NCI-H1436 (cell line): ENCODE measurements at places on chromosomes 5 and 9.
A peak's percentile ranks its signal among the peaks of the same experiment; 100 is the strongest.

- no peak for DNase-seq
These were observed 17.7 kb downstream of the MARVELD2 start for GRCh38 chr5:69432412-69433206.

- no peak for DNase-seq
These were observed 2.1 kb upstream of the MARCHF6 start for GRCh38 chr5:10351199-10351905.

DNA sequence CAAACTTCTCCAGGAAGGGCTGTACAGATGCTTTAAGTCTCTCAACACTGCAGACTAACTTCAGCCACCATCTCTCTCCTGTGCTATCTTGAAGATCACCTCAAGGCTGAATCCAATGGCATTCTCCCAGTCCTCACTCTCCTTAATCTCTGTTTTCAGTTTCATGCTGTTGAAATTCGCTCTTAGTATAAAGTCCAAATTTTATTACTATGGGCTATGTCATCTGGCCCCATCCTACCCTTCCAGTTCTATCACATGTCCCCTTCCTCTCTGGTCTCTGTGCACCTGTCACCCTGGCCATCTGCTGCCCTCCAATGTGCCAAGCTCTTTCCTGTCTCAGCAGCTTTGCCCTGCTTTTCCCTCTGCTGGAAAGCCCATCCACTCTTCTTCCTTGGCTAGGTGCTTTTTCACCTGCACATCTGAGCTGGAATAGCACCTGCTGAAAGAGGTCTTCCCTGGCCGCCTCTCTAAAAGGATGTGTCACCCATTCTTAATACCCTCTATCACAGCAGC is 284.7 kb upstream of the MAP3K1 start:
- no peak for DNase-seq

GRCh38 chr5:14206028-14206725 is 63.0 kb downstream of the TRIO start:
- no peak for DNase-seq

- DNase-seq = no peak
These were observed 640.7 kb upstream of the ST8SIA4 start for GRCh38 chr5:101543780-101544179.

- no peak for DNase-seq
These were observed 12.0 kb upstream of the RARS1 start for GRCh38 chr5:168474319-168474718.

DNA sequence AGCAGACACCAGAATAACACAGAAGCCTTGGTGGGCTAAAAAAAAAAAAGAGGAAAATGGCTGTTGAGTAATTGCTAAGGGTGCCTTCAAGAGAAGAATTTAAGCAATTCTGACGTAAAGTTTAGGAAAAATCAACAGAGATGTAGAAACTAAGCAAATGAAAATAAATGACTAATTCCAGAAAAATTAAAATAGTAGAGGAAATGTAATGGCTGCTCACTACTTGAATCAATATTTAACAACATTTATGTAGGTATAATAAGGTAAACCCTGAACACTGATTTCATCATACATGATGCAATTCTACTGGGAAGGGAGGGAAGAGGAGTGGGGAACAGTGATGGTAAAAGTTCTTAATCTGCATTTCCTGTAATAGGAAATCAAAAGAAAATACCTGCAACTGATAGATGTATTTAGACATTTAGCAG is 41.4 kb downstream of the PUM3 start:
- no peak for DNase-seq

- no peak for DNase-seq
These were observed 282.4 kb downstream of the ARHGEF28 start for GRCh38 chr5:73908395-73908794.

GRCh38 chr5:175853573-175854230 is 17.7 kb upstream of the CPLX2 start:
- no peak for DNase-seq

GRCh38 chr5:146221234-146221633 is 17.8 kb downstream of the RBM27 start:
- no peak for DNase-seq

DNA sequence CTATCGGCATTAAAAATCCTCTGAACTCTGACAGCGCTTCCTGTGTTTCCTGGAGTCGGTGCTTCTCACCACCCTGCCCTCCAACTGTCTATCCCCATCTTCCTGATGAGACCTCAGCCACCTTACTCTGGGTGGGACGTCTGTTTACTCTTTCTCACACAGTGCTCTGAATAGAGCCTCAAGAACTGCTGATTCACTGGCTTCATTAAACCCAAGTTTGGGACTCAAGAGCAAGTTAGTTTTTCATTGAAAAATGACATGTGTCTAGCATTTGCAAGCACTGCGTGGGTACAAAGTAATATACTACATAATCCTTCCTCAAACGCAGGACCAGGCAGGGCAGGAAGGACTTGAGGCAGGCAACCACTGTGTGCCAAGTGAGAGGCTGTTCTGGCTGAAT is 49.5 kb downstream of the DAP start:
- DNase-seq = no peak

GRCh38 chr5:143405063-143405848 is 1.8 kb upstream of the NR3C1 start:
- DNase-seq = peak; percentile 76

- DNase-seq = no peak
These were observed 25.8 kb downstream of the KLHL3 start for GRCh38 chr5:137710086-137710485.

- DNase-seq = peak; percentile 35
These were observed 11.4 kb upstream of the DAB2IP start for GRCh38 chr9:121640076-121640475.

DNA sequence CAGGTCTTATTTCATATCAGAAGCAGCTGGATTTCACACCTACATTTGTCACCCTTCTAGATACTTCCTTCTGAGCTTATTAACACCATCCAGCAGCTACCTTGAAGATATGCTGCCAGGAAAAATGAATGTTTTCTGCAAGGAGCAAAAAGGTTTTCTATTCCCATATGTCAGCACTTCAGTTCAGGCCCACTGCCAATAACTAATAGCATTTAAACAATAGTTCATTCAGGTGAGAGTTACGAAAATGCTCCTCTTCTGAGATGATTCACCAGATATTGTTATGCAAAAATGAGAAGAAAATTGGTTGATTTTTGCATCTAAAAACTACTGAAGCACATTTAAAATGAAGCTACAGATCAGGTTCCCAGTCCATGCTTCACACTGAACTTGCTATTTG is 56.4 kb upstream of the ISL1 start:
- peak; percentile 48 for DNase-seq

- DNase-seq = no peak
These were observed 212.9 kb downstream of the ARRDC3 start for GRCh38 chr5:91170266-91170665.

- no peak for DNase-seq
These were observed 127.7 kb upstream of the BASP1 start for GRCh38 chr5:17089690-17090089.

DNA sequence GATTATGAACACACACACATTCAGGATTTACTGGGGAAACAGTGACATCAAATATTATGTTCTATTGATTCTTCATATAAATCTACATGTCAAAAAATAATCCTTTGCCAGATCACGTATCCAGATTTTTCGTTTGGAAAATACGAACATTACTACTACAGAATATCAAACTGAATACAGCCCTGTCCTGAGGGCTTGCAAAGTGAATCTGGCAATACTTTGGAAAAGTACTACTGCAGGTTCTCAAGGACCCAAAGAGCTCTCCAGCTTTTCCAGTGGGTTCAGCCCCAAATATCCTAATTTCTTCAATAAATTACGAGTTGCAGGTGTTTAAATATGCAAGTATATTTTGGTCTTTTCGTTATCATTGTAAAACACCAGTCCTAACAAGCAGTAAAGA is 411 bp upstream of the NDUFS4 start:
- no peak for DNase-seq

GRCh38 chr9:104090578-104090977 is 3.5 kb upstream of the SMC2 start:
- no peak for DNase-seq

- DNase-seq = no peak
These were observed at the start of gene SLC35D2 for GRCh38 chr9:96383165-96383942. SLC35D2 (minus strand) TSS chr9:96383711; CDS start chr9:96383634, 77 bp downstream.

DNA sequence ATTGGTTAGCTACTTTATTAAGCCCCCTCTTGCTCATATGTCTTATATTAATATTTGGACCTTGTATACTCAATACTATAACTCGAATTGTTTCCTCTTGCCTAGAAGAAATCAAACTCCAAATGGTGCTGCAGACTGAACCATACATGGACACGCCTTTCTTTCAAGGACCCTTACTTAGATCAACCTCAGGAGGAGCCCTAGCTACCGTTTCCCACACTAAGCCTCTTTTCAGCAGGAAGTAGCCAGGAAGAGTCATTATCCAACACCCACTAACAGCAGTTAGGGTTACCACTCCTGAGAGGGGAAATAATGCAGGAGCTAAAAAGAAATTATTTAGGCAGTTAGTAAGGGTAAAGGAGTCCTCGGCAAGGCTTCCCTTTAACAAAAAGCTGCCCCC is 243.8 kb upstream of the PUM3 start:
- no peak for DNase-seq

GRCh38 chr9:34386656-34387055 is 10.0 kb upstream of the MYORG start:
- no peak for DNase-seq

GRCh38 chr9:115230924-115231515 is 113.1 kb upstream of the TNC start:
- DNase-seq = no peak

GRCh38 chr9:94639061-94639998 is at the start of gene FBP1:
FBP1 (minus strand) TSS chr9:94639518; CDS start chr9:94639310, 208 bp downstream.
- no peak for DNase-seq

- DNase-seq = no peak
These were observed 40.8 kb upstream of the SMU1 start for GRCh38 chr9:33117306-33117705.

DNA sequence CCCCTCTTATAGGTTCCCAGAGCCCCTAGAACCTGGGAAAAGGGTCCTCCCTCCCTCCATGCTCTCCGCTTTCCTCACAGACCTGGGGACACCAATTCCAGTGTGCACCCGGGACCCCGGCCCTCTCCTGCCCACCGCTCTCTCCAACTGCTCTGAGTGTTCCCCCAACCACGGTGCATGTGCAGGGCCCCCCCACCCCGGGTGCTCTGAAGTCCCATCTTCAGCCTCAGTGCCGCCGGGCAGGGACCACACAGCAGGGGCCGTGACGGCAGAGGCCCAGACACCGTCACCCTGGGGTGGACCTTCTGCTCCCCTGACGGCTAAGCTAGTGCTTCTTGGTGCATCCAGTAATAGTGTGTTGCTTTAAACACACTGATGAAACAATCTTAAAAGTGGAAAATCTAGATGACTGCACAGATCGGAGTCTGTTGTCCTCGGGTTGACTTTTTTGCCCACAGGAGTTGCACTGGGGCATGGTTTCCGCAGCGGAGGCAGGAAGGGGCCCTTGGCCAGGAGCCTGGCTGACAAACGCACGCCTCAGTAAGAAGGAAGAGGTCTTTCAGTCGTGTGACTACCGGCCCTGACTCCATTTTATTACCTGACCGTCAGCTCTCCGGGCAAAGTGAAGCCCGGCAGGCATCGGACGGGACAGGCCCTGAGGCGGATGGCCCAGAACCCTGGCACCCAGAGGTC is 36.2 kb upstream of the SLC6A3 start:
- no peak for DNase-seq

- no peak for DNase-seq
These were observed 57.7 kb upstream of the MEF2C start for GRCh38 chr5:88940713-88941112.

DNA sequence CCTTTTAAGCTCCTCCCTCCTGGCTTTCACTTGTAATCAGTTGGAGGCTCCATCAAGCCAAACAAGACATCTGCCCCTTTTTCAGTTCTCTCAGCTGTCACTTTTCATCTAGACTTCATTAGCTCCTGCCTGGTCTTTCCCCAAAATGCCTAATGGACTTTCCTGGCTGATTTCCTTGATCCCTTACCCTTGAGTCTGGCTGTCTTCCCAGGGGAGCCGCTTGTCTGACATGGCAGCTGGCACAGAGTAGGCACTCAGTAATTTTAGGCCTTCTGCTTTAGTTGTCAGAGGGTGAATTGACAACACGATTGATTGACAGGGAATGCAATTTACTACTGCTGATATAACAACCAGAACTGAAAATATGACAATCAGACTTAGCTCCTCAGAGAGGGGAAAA is 2.1 kb downstream of the C9orf153 start:
- DNase-seq = no peak

- DNase-seq = no peak
These were observed 63.5 kb downstream of the C9orf50 start for GRCh38 chr9:129557192-129558036.

GRCh38 chr5:25301836-25302235 is 657.1 kb upstream of the CDH10 start:
- no peak for DNase-seq

GRCh38 chr5:165786073-165786472 is 2280.7 kb downstream of the MAT2B start:
- DNase-seq = no peak

DNA sequence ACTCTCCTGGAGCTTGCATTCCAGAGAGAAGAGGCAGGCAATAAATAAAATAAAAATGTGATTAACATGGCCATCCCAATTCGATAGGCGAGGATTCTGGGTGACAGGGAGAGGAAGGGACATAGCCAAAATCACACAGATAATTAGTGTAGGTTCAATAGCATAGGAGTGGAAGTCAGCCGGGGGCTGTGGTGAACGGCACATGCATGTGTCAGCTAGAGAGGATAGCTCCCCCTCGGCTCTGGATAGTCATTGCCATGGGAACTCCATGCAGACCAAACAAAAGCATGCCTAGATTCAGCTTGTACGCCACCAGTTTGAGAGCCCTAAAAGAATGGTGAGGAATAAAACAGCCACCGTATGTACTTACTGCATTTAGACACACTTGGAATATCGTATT is 223.5 kb downstream of the GRIA1 start:
- DNase-seq = no peak

- DNase-seq = no peak
These were observed 9.3 kb upstream of the RBM22 start for GRCh38 chr5:150710165-150710564.

DNA sequence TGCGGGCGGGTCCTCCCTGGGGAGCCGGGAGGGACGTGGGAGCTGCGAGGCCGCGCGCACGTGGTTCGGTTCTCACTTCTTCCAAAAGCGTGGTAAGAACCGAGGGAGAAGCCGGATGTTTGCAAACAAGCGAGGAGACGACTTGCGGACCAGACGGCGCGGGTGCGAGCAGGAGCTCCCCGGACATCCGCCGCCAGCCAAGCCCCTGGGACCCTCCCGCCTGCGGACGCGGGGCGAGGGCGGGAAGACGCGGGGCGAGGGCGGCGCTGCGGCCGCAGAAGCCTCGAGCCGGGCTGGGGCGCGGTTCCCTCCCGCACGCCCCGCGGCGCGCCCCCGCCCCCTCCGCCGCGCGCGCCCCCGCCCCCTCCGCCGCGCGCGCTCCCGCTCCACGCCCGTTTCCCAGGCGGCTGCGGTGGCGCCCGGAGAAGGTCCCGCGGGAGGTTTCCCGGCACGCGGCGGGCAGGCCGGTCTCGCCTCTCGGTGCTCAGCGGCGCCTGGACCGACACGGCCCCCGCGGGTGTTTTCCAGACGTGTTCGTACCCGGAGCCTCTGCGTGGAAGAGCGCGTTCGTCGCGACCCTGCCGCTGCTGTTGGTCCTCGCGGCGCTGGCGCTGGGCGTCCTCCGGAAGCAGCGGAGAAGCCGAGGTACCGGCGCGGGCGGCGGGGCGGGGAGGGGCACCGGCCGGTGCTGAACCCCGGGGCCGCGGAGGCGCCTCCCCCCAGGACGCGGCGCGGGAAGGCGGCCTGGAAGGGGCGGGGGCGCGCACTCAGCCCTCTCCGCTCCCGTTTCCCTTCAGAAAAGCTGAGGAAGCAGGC is 12.8 kb downstream of the BTNL9 start:
- no peak for DNase-seq

GRCh38 chr5:133992429-133993155 is 12.2 kb downstream of the VDAC1 start:
- no peak for DNase-seq
